AML-193 (cell line): ENCODE measurements at places on chromosomes 2 and 18.

GRCh38 chr18:1304392-1304992 is 399.8 kb downstream of the ADCYAP1 start:
- no peak for DNase-seq

DNA sequence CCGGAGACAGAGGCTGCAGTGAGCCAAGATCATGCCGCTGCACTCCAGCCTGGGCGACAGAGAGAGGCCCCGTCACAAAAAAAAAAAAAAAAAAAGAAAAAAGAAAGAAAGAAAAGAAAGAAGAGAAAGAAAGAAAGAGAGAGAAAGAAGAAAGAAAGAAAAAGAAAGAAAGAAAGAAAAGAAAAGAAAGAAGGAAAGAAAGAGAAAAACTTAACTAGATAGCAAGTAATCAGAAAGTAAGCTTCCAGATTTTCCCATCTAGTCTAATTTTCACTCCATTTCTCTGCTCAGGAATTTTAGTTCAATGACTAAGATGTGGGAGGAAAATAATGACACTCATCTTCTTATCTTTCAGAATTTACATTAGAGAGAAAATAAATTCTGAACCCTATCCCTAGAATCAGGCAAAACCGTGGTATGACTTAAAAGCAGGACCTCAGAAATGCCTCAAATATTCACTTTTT is 2.4 kb downstream of the GFPT1 start:
- no peak for DNase-seq

GRCh38 chr18:22741318-22741717 is 191.8 kb upstream of the RBBP8 start:
- DNase-seq: no peak

DNA sequence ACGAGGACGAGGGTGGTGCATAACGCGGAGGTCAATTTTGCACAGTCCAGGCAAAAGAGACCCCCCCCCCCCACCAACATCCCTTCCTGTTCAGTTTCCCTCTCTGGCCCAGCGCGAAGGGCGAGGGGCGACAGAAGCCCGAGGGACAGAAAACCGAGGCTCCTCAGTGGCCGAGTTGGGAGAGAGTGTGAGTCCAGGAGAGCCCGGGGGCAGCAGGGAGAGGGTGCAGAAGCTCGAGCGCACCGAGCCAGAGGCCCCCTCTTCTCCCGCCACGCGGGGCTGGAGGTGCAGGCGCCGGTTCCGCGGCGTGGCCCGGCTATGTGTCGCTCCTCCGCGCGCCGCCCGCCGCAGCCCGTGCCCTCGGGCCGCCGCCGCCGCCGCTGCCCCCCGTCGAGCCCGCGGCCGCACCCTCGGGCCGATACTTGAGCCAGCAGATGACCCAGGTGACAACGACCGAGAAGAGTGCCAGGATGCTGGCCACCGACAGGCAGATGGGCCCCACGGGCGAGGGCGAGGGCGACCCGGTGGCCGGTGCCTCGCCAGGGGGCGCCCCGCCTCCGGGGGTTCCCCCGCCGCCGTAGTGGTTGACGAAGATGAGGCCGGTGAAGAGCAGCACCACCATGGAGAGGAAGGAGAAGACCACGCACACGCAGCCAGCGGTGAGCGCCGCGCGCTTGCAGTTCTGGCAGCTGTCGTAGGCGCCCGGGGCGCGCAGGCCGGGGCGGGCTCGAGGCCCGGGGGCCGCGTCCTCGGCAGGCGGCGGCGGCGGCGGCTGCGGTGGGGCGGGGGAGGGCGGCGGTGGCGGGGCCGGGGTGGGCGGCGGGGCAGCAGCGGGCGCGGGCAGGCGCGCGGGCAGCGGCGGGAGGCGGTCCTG is 20.2 kb upstream of the PAX3 start:
- DNase-seq: peak; percentile 19

DNA sequence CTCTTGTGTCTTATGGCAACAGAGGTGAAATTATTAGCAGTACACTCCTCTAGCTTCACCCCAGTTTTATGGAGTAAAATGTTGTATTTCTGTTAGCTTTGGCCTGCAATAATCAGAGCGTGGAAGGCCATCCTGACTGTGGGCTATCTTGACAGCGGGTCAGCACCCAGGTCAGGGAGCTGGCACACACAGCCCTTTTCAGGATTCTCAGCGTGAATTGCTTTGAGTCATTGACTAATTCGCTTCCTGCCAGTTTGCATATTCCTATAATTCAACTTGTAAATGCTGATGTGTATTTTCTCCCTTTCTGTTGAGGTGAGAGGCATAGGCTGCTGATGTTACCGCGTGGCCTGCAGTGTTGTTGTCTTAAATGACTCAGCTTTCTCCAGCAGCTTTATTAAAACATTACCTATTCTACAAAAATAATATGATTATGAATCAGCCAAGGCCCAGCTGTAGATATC is 109.6 kb upstream of the EML6 start:
- no peak for DNase-seq

- peak; percentile 30 for DNase-seq
Observed at GRCh38 chr18:48345596-48345995, 63.6 kb downstream of the ZBTB7C start.

GRCh38 chr2:10150436-10150835 is 27.9 kb downstream of the RRM2 start:
- no peak for DNase-seq

DNA sequence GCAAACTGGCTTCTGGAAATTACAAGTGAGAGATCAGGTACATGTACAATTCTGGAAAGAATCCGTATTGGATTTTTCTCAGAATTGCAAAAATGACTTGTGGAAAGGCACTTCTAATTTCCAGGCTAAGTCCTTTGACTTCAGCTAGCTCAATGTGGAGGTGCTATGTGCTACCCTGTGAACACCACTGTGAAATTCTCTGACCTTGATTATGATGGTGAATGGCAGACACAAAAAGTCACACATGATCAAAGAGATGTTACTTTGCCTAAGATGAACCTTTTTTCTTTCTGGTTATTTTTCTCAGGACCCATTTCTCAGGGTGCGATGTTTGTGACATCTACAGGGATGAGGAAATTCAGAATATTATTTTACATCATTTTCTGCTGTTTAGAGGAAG is 856.6 kb upstream of the VRK2 start:
- DNase-seq: no peak

- no peak for DNase-seq
Observed at GRCh38 chr18:62334120-62334519, 9.0 kb downstream of the TNFRSF11A start.

DNA sequence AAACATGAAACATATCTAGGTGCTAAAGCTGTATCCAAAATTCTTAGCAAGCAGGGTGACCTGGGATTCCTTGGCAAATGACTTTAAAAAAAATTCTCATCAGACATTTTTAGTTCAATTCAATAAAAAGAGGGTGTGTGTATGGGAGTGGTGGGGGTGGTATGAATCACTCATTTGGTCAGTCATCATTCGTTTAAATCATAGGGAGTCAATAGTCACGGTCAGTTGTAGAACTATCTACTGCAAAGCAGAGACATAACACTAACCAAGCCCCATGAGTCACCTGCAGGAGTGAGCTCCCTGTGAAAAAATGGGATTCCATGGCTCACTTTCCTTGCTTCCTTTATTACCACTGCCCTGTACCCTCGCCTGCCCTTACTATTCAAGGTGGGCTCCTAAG is 380.6 kb upstream of the TCF4 start:
- DNase-seq: no peak

- no peak for DNase-seq
Observed at GRCh38 chr2:165792104-165792454, 2.0 kb downstream of the GALNT3 start.

DNA sequence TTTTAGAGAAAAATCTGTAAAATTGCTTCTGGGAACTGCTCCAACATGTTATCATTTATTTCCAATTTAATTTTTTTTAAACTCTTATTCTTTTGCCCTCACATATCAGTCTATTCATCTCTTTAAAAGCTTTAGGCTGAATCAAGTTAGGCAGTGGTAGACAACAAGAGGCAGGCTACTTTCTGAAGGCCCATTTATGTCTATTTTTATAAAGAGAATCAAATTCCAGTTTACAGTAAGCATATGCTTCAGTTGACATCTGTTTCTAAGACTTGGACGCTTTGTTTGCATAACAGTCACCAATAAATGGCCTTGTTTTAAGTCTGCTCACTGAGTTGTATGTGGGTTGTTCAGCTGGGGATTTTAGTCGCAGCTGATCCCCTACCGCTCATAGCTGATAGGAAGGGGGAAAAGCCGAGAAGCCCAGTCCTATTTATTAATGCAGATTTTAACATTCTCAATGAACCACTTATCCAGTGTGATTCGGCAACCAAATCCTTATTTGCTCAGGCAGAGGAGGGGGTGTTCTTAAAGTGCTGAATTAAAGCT is 260.4 kb upstream of the SIX3 start:
- DNase-seq: no peak

- DNase-seq: no peak
Observed at GRCh38 chr2:228334180-228334579, 152.7 kb upstream of the SPHKAP start.

DNA sequence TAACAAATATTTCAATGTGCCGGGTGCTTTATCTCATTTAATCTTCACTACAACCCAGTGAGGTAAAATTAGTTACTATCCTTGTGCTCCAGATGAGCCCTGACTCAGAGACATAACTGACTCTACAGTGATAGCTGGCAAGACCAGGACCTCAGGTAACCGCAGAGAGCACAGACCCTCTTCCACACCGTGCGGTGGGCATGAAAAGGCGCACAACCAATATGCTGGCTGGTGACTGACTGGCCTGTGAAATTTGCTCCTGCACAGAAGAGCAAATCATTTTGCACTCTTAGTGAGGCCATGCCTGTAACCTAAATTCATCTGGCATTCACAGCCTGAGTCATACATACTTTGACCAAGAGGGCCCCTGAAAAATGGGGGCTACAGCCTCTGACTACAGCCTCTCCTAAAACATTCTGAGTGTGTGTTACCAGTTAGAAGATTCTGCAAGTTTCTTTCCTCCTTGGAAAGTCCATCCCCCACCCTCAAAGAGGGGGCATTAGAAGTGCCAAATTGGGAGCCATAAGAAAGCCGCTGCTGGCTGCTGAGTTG is 22.4 kb upstream of the MSGN1 start:
- DNase-seq: no peak

DNA sequence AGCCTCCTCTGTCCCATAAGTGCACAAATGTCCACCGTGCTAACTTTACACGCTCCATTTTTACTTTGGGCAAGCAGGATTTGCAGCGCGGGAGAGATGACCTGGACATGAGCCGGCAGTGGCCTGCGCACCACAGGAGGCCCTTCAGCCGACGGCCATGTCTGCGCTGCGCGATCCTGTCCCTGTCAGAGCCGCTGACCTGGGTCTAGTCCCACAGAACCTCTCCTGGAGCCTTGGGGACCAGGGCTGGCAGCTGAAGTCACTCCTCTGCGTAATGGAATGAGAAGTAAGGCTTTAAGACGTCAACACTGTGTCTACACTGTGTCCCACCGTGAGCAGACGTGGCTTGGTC is 29.6 kb downstream of the ADI1 start:
- DNase-seq: no peak

DNA sequence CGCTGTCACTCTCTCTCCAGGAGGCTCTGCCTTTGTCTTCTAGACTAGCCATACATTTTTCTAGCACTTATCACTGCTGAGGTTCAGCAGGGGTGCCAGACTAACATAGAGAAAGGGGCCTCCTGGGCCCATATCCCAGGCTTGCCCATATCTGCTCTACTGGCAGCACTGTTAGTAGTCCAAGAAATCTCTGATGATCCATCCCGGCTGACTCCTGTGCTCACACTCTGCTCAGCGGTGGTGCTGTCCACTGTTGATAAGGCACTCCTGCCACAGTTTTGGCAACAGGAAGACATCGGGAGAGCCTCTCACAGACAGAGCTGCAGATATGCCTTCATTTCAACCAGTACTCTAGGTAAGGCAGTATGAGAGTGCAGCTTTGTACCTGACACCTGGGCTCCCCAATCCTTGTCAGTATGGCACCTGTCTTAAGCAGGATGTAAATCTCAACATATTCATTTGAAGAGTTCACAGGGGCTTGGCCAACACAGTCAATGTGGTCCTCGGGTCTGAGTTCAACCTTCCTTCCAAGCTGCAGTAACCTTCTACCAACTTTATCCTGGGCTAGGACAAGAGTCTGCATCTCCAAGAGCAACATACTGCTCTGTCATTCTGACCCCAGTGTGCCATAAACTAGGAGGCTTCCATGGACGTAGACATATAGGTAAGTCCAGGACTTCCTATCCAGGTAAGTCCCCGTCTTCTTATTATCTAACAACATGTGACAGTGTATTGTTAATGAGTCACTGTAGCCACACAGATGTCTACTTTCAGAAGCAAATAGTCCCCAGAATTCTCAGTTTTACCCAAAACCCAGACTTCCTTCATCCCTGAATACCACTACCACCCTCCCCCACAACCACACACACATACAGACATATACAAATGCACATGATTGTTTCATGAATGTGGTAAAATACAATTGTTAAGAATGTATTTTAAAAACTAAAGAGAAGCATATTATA is 16.2 kb downstream of the KLF7 start:
- no peak for DNase-seq

GRCh38 chr18:22469061-22469734 is 51.5 kb upstream of the CTAGE1 start:
- no peak for DNase-seq

DNA sequence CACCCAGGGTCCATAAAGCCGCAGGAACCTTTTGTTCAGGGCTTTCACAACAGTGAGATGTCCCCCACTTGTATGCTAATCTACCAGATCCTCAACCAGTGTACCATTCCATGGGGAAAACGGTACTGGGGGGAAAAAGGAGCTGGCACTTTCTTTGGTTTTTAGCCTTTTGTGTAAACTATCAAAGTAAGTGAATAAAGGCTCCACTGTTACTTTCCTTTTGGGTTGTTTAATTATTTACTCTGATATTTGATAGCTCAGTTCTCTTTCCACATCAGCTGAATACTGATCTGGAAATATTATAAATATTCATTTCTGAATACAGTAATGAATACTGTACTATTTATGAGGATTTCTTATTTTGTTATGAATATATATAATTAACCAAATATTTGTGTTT is 20.3 kb downstream of the HADHA start:
- no peak for DNase-seq

DNA sequence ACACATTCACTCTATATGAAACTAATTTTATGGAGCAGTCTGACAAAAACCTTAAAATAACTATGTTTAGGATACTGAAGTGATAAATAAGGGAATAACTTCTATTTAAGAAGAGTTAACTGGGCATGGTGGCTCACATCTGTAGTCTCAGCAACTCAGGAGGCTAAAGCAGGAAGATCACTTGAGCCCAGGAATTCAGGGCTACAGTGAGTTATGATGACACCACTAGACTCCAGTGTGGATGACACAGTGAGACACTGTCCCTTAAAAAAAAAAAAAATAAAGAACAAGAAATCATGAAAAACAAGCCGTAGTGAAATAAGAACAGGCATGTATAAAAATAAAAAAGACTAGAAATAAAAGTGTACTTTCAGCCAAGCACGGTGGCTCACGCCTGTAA is 82.0 kb downstream of the THADA start:
- DNase-seq: no peak

GRCh38 chr2:128134573-128134972 is 43.6 kb downstream of the UGGT1 start:
- no peak for DNase-seq

GRCh38 chr2:29420999-29421782 is 306.0 kb downstream of the CLIP4 start:
- DNase-seq: no peak
